ENCODE measurements at places on chromosomes 16 and 17.

- DNase-seq, result no peak
Measured at GRCh38 chr17:45008216-45008615, 40.1 kb upstream of the C1QL1 start.

DNA sequence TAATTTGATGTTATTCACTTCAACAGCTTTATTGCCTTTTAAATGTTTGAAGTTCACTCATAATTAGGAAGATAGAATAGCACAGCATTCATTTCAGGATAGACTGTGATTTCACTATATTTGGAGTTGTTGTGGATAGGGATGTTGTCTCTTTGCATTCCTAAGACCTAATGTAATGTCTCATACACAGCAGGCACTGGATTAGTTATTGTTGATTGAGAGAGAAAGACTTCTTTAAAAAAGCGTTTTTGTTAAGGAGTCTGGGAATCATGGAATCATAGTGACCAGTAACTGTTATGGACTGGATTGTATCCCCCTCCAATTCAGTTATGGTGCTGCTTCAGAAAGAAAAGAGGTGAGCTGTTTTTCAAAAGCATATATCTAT is 122.0 kb downstream of the USP22 start:
- DNase-seq, result no peak

DNA sequence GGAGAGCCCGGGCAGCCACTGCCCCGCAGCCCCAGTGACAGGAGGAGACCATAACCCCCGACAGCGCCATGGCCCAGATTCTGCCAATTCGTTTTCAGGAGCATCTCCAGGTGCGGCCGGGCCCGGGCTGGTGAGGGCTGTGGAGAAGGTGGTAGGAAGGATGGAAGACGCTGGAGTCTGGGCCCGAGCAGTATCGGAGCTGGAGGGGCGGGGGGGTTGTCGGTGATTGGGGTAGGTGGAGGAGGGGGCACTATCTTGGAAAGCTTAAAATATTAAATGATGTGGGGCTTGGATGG is 317 bp downstream of the CLTC start:
- DNase-seq, result no peak

GRCh38 chr17:35447499-35447898 is 1.1 kb downstream of the SLFN13 start:
- no peak for DNase-seq

DNA sequence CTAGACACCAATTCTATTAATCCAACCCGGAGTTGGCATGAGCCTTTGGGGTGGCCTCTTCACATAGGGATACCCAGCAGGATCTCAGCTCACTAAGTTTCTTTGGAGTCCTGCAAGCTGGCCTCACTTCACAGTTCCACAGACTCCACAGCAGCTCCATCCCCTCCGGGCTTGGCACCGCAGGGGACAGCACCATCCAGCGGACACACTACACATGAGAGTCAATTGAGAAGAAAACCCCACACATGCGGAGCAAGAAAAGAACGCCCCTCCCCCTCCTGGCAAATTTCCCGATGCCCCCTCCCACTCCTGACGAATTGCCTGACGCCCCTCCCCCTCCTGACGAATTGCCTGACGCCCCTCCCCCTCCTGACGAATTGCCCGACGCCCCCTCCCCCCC is 31.1 kb downstream of the KLHDC4 start:
- DNase-seq, result no peak

DNA sequence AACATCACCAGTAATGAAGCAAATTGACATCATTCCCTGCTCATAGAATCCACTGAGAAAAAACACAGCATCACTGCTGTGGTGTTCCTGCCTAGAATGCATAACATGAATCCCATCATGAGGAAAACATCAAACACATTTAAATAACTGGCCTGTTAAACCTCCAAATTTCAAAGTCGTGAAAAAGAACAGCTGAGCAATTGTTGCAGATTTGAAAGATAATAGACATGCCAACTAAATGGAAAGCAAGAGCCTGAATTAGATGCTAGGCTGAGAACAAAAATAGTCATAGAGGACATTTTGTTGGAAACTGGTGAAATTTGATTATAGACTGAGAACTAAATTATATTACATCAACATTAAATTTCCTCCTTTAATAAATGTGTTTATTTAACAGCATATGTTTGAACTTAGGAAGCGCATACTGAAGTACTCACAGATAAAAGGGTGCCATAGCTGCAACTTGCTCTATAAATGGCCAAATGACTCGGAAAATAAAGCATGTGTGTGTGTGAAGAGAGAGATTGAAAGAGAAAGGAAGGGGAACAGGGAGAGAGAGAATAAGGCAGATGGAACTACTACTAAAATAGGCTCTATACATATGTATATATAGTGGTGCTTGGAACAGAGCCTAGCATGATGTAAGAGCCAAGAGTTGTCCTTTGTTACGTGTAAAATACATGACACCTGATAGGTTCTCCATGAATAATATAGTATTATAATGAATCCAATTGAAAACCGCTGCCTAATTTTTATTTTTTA is 305.0 kb upstream of the MON1B start:
- DNase-seq, result no peak

- DNase-seq, result no peak
Measured at GRCh38 chr17:66542967-66543520, 240.6 kb downstream of the PRKCA start.

DNA sequence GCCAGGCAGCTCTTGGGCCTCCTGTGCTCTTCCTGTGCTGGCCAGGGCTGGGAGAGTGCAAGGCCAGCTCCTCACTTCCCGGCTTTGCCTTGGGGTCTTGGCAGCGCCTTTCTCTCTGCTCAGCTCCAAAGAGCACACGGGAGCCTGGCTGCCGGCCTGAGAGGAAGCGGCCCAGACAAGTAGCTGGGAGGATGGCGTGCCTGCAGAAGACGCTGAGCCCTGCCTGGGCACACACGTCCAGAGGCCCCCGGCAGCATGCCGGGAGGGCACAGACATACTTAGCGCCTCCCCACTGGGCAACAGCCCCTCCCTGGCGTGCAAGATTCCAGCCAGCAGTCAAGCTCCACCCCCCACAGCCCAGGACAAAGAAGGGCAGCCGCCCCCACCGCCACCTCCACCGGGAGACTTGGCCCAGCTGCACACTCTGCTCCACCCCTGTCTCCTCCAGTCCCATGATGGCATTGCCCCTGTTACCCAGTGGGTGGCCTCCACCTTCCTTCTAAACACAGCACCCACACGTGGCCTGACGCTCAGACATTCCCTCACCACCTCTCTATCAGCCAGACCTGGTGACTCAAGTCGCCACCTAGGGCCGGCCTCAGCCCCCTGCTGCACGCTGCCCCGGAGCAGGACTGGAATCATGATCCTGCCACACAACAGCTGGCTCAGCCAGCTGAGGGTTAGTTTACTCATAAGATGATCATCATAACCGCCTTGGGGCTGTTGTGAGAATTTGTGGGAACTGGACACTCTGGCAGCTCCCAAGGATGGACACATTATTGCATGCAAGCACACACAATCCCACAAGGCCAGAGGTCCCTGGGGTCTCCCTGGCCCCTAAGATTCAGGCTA is 12.4 kb downstream of the SGCA start:
- peak; percentile 64 for DNase-seq

DNA sequence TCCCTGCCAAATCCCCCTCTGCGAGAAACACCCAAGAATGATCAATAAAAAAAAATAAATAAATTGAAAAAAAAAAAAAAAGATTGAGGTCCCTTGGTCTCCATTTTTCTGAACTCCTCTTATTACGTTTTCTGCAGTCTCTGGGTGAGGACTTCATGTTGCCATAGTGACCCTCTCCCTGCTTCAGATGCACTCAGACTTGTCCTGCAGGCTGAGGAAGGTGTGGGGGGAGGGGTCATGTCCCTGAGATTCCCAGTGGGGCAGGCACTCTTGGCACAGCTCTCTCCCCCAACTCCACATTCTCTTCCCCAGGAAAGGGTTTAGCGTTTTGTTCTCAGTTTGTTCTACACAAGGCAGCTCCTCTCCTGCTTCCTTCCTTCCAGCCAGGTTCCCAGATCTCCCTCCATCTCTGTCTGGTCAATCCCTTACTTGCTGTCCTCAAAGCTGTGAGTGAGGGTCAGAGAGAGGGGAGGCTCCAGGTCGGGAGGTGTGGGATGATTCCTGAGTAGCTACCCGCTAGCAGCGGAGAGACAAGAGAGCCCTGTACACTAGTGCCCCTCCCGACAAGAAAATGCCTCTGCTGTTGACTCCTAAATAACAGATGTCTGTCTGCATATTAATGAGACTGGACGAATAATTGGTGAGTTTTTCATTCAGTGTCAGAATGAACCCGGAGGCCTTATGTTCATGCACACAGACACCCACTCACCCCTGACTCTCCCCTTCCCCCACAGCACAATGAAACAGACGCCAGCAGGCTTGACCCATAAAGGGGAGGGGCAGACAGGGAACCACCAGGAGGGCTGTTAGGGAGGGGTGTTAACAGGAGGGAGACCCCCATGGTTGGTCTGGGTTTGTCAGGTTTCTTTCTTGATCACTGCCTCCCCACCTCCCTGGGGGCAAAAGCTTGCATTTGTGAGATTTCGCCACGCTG is 9.2 kb downstream of the RND2 start:
- no peak for DNase-seq

DNA sequence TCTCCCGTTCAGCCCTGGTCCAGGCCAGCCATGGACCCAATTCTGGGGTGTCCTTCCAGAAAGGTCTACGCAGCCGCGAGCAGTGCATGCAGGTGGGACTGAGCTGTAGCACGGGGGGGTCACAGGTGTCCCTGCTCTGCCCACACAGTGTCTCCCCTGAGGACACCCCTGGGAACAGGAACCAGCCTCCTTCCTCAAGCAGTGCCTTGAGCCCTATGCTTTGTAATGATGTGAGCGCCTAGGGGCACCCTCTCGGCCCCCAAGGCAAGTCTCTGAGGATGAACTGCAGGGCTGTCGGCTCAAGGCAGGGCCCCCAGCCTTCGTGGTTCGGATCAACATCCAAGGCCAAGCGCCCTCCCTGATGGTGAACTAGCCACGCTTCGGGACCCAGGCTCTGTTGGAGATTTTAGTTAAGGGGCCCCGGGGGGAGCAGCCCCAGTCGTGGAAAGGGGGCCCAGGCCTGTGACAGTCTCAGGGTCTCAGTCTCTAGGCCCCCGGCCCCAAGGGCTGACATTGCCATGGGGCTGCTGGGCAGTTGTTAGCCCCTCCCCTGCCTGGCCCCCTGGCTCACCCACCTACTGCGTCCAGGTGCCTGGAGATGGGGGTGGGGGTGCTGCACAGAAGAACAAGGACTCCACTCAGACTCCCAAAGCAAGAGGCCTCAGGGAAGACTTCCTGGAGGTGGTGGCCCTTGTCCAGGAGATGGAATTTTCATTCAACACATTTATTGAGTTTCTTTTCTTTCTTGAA is 2.3 kb downstream of the IL17C start:
- DNase-seq, result no peak

DNA sequence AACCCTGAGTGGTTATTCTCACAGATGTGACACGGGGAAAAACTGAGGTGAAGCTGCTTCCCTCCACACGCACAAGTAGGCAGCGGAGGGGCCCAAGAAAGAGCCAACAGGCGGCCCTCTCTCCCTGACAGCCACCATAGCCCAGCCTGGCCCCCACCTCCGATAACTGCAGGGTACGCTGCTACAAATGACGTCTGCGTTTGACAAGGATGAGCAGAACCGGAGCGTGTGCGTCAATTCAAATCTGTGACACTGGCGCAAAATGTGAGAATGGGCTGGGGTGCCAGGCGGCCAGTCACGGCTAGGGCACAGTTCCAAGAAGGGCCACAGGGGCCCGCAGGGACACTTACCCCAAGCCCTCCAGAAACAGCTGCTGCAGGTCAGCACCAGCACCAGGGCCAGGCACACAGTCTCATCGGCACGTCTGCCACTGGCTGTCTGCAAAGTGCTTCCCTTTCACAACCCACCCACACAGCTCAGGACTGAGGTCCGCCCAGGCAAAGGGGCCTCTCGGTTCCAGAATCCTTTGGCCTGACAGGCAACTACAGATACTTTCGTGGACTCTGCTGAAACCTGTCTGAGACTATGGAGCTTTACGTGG is 14.4 kb downstream of the AXIN1 start:
- DNase-seq, result no peak

DNA sequence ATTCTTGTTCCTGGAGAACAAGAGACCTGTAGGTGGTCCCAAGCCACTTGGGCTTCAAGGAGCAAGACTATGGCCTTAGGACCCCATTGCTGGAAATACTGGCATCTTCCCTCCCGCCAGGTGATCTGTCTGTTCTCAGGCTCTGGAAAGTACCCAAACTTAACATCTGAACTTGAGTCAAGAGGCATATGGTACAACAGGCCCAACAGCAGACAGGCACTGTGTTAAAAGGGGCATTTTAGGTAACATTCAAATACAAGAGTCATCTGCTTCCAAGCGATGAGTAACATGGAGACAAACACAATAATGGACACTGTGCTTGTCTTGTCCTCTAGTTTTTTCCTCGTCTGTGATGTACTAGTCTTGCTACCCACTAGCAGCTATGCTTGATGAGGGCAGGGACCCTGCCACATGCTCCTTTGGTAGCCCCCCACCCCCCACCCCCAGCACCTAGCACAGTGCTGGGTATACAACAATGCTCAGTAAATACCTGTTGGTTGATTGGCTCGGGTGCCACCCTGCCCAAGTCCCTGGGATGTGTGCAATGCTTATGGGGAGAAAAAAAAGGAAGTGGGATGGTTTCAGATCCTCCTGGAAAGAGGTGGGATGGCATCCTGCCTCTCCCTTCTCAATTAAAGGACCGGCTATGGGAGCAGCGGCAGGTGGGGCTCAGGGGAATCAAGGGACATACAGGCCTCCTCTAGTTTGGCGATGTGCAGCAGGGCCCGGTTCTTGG is 19.4 kb downstream of the CSF3 start:
- DNase-seq, result no peak

GRCh38 chr16:22091721-22092120 is 620 bp upstream of the VWA3A start:
- no peak for DNase-seq

- peak; percentile 60 for DNase-seq
Measured at GRCh38 chr17:81309140-81309858, 14.2 kb upstream of the SLC38A10 start.

DNA sequence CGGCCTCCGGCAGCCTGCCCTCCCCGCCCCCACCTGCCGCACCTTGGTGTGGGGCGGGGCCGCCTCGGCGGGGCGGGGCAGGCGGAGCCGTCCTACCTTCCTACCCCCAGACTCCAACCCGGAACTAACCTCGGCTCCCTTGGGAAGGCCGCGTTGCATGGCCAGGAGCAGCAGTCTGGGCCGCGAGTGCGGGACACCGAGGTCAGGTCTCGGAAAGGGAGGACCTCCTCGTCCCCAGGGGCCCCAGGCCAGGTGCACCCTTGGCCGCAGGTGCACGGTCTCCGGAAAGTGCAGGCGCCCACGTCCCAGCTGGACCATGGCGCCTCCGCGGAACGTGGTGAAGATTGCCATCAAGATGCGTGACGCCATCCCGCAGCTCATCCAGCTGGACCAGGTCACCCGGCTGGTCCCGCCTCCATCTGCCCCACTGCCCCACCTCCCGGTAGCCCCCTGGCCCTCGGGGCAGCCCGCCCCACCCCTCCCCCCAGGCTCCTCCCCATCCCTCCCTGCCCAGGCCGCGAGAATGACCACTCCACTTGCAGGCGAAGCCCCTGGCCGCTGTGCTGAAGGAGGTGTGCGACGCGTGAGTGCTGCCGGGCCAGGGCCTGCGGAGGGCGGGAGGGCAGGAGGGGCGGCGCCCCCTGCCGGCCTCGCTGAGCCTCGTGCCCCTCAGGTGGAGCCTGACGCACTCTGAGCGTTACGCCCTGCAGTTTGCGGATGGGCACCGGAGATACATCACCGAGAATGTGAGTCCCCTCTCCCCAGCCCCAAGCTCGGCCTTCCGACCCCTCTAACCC is at the start of gene ELMO3:
Gene ELMO3 (plus strand): TSS at position 121 of the 797 bp plus-strand sequence. CDS start 196 bp downstream, at position 317.
- DNase-seq, result no peak

GRCh38 chr16:87956365-87957231 is 5.4 kb downstream of the BANP start:
- DNase-seq, result peak; percentile 85

GRCh38 chr16:85461814-85462713 is 151.1 kb upstream of the GSE1 start:
- DNase-seq, result peak; percentile 37
